Caudate nucleus (tissue), 63 donors: ENCODE measurements at places on chromosomes 1 and 21.

- no peak for DNase-seq
Measured at GRCh38 chr1:182687361-182687760, 3.0 kb upstream of the RGS8 start.

GRCh38 chr21:24224422-24224821 is 1382.9 kb downstream of the MRPL39 start:
- no peak for DNase-seq

DNA sequence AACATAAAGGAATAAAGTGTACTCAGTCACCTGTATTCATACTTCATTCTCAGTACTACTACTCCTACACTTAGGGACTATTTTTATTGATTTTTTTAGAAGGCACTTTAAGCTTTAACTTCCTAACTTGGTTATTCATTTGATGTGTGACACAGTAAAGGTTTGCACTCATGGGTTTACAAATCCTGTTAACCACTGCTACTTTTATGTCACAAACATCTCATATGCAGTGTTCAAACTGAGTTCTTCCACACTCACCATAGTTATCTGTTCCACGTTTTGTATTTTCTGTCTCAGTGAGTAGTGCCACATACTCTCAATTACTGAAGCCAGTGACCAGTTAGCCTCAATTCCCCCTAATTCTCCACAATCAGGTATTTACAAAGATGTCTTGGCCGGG is 33.2 kb downstream of the RCOR3 start:
- DNase-seq = no peak

DNA sequence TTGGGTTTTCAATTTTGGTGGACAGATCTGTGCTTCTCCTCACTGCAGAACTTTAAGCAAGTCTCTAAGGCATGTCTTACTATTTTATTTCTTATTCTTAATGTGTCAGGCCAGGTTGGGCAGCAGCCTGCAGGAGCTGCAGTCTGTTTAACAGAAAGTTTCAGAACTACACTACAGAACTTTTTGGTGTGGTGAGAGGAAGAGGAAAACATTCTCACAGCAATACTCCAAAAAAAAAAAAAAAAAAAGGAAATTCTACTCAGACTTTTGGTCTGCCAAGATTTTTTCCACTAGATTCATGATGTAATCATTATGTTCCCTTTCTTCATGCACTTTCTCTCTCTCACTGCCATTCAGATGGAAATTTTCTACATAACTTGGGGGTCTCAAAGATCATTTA is 255.2 kb downstream of the COL11A1 start:
- DNase-seq = no peak

DNA sequence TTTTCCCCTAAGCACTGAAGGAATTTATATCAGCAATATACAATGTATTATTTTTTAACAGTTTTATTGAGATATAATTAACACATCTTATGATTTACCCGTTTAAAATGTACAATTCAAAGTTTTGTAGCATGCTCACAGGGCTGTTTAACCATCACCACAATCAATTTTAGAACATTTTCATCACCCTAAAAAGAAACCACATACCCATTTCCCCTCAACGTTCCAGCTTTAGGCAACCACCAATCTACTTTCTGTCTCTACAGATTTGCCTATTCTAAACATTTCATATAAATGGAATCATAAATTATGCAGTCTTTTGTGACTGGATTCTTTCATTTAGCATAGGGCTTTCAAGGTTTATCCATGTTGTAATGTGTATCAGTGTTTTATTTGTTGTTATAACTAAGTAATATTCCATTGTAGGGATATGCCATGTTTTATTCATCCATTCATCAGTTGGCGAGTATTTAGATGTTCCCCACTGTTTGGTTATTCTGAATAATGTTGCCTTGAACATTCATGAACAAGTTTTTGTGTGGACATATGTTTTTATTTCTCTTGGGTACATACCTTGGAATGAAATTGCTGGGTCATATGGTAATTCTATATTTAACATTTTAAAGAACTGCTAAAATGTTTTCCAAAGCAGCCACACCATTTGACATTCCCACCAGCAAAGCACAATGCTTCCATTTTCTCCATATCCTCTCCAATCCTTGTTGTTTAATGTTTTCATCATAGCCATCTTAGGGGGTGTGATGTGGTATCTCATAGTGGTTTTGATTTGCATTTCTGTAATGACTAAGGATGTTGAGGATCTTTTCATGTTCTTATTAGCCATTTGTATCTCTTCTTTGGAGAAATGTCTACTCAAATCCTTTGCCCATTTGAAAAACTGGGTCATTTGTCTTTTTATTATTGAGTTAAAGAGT is 188.5 kb downstream of the TM2D1 start:
- no peak for DNase-seq

GRCh38 chr21:45228656-45229240 is 58.9 kb downstream of the POFUT2 start:
- DNase-seq = no peak

DNA sequence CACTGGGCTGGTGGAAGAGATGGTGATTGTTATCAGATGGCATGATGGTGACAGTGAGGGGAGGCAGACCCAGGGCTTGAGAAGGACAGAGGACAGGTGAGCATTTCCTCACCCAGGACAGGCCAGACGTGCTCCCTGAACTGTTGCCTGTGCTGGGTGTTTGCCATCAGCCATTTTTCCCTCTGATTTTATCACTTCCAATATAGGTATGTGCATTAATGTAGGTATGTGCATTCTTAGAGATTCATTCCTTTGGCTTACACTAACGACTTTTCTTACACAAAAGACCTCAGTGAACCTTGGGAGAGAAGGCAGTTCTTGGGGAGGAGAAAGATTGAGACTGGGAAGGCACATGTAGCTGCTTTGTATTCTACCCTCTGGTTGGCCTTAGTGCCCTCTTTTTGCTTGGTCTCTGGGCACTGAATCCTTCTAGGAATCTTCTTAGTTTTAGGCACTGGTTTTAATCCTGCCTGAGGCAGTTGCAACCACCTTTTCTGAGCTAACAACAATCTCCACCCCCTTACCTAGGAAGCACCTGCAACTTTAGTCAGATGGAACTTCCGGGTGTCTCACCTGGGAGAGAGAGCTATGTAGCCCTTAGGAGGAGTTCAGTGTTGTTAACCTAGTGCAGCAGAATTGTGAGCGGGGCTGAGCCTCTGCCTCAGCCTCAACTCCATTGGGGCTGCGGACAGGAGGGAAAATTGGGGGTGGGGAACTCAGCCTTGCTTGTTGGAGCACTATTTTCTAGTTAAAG is 30.9 kb downstream of the C1orf116 start:
- DNase-seq = no peak

DNA sequence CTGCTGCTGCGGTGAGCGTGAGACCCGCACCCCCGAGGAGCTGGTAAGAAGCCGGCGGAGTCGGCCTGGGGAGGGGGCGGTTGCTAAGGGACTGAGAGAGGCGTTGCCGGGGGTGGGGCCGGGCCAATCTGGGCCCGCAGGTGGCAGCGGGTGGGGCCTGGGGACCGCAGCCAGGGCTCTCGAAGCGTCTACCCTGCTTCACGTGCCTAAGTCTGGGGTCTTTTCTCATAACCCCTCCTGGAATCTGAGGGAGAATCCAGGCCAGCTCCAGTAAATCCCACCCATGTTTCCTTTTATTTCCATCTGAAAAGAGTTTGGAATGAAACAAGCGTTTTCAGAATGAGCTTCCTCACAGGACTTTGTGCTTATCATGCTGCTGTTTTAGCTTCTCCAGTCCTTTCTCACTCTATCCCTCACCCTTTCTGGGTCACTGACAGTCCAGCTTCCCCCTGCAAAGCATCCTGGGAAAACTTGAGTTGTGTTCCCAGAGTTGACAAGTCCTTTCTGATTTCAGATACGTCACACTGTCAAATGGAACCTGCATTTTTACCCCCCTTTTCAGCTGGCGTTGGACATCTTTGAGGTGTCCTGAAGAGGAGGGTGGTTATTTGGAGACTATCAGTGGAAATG is 431 bp downstream of the CLCN6 start:
- no peak for DNase-seq

DNA sequence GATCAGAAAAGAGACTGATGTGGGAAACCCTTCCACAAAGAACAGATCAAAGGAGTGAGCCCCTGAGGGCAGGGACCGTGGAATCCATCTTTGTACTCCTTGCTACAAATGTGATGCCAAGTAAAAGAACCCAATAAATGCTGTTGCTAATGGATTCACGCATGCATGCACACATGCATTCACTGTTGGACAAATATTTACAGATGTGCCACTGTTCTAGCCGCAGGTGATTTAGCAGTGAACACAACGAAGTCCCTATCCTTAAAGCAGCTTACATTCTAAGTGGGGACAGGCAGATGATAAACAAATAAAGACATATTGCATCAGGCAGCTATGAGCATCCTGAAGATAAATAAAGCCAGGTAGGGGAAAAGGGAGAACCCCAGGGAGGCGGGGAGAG is 67.8 kb downstream of the ITPKB start:
- DNase-seq = no peak
